Esophagus squamous epithelium (tissue), 5 donors: ENCODE measurements at places on chromosomes 6 and 20.

DNA sequence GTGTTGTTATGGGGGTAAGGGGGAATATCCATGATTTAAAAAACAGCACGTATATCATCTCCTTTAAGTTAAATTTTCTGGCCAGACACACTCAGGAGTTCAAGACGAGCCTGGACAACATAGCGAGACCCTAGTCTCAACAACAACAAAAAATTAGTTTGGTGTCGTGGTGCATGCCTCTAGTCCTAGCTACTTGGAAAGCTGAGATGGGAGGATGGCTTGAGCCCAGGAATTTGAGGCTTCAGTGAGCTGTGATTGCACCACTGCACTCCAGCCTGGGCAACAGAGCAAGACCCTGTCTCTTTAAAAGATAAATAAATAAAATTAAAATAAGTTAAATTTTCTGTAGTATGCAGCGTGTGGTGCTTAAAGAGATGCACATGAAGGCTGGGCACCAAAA, 31.5 kb upstream of the SRSF6 start:
- DNase-seq, result no peak

GRCh38 chr20:36183155-36183944, 28.8 kb downstream of the EPB41L1 start:
- DNase-seq, result no peak

GRCh38 chr6:154301086-154301625, 55.4 kb downstream of the IPCEF1 start:
- no peak for DNase-seq

DNA sequence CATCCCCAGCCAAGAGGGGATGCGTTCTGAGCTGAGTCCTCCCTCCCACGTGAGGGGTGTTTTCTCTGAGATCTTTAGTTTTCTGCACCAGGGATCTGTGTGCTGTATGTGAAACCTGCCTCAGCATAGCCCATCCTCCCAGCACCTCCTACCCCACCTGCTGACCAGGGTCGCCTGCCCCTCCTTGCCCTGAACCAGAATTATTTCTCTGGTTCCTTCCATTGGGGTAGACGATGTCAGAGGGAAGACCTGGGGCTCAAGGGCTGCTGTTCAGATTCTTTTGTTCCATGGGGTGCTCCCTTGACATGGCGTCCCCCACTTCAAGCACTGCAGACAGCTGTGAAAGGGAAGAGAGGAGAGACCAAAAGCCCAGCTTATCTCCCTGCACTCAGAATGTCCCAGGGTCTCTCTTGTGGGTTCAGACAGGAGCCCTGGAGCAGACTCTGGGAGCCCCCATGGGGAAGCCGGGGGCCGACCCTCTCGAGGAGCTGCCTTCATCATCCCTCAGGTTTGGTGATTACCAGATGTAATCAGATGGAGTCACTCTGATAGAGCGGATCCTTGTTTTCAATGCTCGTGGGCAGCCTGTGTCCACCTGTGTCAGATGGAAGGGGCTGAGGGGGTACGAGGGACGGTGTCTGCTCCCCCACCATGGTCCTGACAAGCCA, 74.3 kb downstream of the ERMARD start:
- no peak for DNase-seq

DNA sequence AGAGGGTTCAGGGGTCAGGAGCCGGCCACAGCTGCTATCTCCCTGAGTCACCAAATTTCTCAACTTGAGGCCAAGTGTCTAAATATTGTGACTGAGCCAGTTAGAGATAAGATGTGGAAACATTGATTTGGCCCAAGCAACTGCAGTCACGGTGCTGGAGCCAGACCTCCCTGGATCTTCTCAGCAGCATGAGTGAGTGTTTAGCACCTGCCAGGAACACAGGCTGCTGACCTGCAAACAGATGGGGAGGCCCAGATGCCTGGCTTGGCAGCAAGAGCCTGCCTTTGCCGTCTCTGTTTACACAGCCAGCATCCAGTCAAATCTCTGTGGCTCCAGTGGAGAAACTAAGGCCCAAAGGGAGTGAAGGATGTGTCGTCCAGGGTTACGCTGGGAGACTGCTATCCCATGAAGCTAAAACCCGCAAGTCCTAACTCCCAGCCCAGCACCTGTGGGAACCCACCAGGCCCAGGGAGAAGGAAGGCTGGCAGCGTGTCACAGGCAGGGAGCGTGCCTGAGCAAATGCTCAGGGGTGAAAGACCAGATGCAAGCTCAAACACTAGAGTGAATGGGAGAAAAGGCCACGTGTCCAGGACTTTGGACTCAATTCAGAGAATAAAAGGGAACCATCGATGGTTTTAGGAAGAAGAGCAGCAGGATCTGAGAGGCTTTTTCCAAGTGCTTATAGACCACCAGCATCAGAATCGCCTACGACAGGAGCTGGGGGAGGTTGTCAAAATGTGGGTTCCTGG, 15.9 kb upstream of the PTGIS start:
- DNase-seq, result no peak

DNA sequence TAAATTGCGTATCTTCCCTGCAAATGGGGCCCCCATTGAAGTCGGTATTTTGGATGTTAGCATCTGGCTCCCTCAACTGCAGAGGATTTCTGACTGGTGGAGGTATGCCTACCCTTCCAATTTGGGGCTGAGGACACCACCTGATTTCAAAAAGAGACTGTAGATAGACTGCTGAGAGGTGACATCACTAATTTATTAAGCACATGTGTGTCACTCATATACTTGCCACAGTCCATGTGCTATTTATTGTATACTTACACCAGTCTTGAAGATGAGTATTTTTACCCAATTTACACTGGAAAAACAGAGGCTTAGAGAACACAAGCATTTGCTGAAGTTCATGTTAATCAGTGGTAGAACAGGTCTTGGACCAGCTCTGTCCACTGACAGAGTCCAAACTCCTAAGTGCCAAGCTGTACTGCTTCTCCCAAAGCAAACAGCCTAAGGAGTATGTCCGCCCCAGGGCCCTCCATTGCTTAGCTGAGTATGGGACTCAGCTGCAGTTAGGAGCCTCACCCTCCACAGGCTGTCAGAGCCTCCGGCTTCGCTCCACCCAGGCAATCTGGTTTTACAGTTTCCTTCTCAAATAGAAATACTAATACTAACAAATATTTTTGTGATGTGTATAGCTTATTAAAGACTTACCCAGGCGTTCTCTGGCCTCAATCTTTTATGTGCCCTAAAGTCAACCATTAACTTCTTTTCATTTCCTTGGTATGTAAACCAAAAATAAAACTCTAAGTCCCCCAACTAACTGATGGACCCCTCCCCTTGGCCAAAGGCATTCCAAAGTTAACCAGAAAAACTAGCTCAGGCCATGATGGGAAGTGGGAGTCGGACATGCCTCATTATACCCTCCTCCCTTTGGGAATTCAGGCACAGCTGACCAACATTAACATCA, 17.5 kb downstream of the RIN2 start:
- DNase-seq, result no peak

- DNase-seq, result no peak
Observed at GRCh38 chr6:19472850-19473249, 364.3 kb upstream of the ID4 start.

DNA sequence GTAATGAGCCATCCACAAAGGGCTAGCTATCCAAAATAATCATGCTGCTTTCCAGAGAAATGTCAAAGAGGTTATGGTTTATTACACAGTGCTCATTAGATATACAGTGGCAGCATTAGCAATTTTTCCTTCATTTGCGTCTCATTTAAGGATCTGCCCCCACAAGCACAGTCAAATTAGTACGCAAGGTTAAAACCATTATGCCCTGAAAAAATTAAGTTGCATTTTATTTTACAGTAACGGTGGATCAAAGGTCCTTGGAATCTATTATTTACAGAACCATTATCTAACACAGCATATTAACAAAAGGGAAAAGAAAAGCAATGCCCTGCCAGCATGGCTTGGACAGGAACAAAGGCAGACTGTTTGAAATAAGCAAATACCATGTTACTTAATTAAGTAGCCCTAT, 144.8 kb downstream of the PDSS2 start:
- DNase-seq, result no peak

- DNase-seq, result no peak
Observed at GRCh38 chr20:31573555-31574321, 31.4 kb upstream of the ID1 start.

GRCh38 chr6:5081955-5082354, 3.2 kb upstream of the PPP1R3G start:
- no peak for DNase-seq

DNA sequence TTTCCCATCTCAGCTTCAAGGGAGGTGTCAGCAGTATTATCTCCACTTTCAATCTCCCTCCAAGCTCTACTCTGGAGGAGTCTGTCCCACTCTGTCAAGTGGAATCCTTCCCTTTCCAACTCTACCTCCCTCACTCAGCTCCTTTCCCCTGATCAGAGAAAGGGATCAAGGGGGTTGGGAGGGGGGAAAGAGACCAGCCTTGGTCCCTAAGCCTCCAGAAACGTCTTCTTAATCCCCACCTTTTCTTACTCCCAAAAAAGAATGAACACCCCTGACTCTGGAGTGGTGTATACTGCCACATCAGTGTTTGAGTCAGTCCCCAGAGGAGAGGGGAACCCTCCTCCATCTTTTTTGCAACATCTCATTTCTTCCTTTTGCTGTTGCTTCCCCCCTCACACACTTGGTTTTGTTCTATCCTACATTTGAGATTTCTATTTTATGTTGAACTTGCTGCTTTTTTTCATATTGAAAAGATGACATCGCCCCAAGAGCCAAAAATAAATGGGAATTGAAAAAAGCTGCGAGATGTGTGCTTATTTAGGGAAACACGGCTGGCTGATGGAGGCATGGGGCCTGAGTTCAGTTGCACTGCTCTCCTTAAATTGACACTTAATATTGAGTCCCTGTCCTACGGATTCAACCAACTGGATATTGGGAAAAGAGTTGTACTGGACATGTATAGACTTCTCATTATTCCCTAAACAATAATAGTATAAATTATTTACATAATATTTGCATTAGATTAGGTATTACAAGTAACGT, 4.9 kb downstream of the TUBB start:
- no peak for DNase-seq

DNA sequence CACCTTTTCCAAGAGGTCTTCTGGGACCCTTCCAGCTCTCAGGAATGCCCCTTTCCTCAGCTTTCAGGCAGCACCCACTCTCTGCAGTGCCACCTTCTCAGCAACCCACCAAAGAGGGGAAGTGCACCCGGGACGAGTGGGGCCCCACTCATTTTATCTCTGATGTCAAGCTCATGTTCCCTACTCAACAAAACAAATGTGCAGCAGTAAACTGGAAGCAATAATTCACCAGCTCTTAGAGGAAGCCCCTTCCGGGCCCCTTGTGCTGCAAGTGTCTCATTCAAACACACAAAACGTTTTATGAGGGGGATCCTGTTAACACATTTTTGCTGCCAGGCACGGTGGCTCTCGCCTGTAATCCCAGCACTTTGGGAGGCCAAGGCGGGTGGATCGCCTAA, 13.6 kb downstream of the GFOD1 start:
- no peak for DNase-seq

- DNase-seq, result no peak
Observed at GRCh38 chr20:59006864-59007664, at the start of gene CTSZ. Gene CTSZ, minus strand, starts transcription at chr20:59007254. Its CDS starts 126 bp downstream, at chr20:59007128.

GRCh38 chr6:48212501-48212900, 101.5 kb upstream of the PTCHD4 start:
- no peak for DNase-seq

DNA sequence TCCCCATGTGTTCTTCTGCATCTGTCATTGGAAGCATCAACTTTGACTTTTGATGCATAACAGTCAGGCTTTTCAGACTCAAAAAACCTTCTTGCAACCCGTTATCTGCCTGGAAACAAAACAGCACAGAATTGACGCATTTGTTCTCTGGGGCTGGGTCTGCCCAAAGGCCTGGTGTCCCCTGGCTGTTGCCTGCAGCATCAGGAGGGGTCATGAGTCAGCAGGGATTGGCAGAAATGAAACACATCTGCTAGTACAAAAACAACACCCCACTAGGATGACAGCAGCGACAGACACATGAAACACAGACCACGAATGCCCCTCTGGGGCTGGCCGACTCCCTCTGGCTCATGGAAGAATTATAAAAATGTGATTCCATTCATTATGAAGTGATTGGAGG, 157.6 kb upstream of the INSM1 start:
- DNase-seq, result no peak

- DNase-seq, result no peak
Observed at GRCh38 chr6:143596866-143597265, 80.9 kb upstream of the PHACTR2 start.

- DNase-seq, result no peak
Observed at GRCh38 chr6:132133736-132134445, 182.7 kb upstream of the CCN2 start.
